Cardiac muscle cell (in vitro differentiated cells and primary cell): ENCODE measurements at places on chromosomes 2 and 18. TPM values are rescaled to one million over a fixed set of nuclear protein-coding genes. Genes with fewer than 3 reads are reported as not detected.

Gene SEPTIN10
- 51.7 and 77.3 TPM in 2 replicates for total RNA-seq

Gene HNRNPLL
- total RNA-seq, result 51.3 and 76.2 TPM in 2 replicates

Gene ARHGAP28
- total RNA-seq, result 19.3 and 23.7 TPM in 2 replicates

GRCh38 chr2:53036196-53036595, 731.4 kb upstream of the CHAC2 start:
- no peaks in the 10 kb centered on the region for H3K27me3 ChIP-seq
- no peak for DNase-seq
- no peaks in the 10 kb centered on the region for H3K4me1 ChIP-seq
- H3K4me3 ChIP-seq, result no peak overlapping the region
- no peaks in the 10 kb centered on the region for H3K36me3 ChIP-seq

- H3K27me3 ChIP-seq, result no peaks in the 10 kb centered on the region
- no peak overlapping the region for H3K27ac ChIP-seq
- H3K36me3 ChIP-seq, result no peaks in the 10 kb centered on the region
- no peak for DNase-seq
- no peak overlapping the region for H3K4me3 ChIP-seq
- peaks cover 3% of the 10 kb centered on the region for H3K4me1 ChIP-seq
These were observed 286.5 kb downstream of the CPS1 start for GRCh38 chr2:210842896-210843295.

- no peak for DNase-seq
- no peaks in the 10 kb centered on the region for H3K27me3 ChIP-seq
- no peak overlapping the region for H3K4me3 ChIP-seq
- no peaks in the 10 kb centered on the region for H3K36me3 ChIP-seq
- no peaks in the 10 kb centered on the region for H3K4me1 ChIP-seq
- H3K27ac ChIP-seq, result no peak overlapping the region
These were observed 57.4 kb upstream of the EPHA4 start for GRCh38 chr2:221629468-221629867.

- H3K27me3 ChIP-seq, result peaks cover 2% of the 10 kb centered on the region
- H3K4me1 ChIP-seq, result no peaks in the 10 kb centered on the region
- H3K27ac ChIP-seq, result no peak overlapping the region
These were observed 64.9 kb upstream of the KLHL29 start for GRCh38 chr2:23320058-23320457.
